Substantia nigra (tissue), 51 donors: ENCODE measurements at places on chromosomes 1 and 21.

GRCh38 chr21:30605968-30606367, 5.1 kb downstream of the KRTAP22-1 start:
- no peak for DNase-seq

- no peak for DNase-seq
These were observed 5.7 kb downstream of the GPR88 start for GRCh38 chr1:100543640-100544039.

DNA sequence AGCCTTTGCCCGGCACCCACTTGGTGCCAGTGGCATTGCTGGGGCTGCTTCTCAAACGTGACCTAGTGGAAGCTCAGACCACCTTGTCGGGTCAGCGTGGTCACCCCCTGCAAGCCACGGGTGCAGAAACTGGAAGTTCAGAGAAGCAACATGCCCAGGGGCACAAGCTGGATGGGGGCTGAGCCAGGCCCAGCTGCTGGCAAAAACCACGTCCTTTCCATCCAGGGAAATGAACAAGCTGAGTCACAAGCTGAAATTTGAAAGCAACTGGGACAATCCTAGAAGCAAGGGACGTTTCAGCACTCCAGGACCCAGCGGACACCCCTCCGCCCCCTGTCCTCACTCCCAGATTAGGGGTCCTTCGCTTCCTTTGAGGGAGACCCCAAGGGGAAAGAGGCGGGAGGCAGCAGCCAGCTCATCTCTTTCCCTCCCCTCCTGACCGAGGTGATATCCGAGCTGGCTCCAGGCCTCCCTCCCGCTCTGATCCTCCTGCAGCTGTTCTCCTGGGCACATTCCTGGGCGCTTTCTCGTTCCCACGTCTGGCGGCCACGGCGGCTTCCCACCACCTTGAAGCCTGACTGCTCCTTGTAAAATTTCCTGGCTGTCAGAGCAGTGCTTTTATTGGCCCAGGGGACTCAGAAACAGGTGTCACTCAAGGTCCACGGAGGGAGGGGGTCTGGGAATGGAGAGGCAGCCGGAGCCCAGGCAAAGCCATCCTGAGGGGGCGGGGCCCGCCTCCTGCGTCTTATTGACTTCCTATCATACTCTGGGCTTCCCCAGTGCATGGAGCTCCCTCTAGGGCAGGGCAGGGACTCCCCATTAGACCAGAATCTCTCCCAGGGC, 62.8 kb downstream of the PAX7 start:
- DNase-seq: no peak

- DNase-seq: no peak
These were observed 56.4 kb downstream of the ELK4 start for GRCh38 chr1:205575294-205575885.

DNA sequence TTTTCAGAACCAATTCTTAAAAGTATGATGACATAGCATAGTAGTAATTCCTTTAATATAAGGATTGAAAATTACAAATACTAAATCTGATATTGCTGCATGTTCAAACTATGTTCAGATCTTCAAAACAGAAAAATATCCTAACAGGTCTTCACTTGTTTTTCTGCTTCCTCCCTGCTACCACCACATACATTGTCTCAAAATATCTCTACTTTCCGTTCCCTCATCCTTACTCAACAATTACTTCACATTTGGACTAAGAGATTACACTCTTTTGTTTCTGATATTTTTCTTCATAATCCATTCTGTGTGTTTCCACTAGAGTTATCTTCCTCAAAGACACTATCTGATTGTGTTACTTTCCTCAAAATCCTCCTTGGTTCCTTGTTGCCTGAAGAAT, 125.1 kb downstream of the NEK7 start:
- DNase-seq: no peak

DNA sequence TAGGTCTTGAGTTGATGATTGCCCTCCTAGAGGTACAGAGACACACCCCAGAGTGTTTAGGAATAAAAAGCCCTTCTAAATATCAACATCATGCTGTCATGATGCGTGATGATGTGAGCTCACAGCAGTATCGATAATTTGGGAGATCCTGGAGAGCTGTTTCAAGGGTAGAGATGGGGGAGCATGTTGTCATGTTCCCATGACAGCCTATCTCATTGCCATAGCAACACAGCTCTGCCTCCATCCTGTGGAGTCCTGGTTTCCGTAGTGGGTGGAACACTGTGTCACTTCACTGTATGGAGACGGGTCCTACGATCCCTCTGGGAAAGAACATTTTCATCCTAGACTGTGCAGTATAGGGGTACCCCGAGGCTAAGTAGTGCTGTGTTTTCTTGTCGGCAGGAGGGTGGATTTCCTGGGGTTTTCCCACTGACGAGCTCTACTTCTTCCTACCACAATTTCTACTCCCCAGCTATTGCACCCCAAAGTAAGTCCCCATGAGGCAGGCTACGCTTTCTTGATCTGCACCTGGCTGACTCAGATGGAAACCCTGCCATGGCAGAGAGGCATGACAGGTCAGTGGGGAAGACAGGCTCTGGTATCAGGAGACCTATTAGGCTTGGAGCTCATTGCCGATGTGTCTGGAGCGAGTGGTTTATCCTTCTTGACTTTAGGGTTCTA, 7.2 kb downstream of the KISS1 start:
- no peak for DNase-seq

DNA sequence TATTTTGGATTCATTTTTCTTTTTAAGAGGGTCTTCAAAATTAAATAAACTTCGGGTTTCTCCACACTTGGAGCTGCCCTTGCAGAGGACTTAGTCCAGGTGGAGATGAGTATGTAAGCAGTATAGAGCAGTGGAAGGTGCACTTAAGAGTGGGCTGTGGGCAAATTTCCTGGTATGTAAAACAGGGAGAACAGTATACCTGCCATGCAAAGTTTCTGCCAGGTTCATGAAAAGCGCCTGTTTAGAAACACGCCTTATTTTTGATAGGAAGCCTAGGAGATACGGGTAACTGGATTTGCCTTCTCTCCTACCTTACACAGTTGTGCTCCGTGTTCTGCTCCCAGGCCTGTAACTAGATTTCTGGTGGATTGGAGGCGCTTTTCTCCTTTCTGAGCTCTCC, 1.2 kb downstream of the KDM4A start:
- DNase-seq: no peak

DNA sequence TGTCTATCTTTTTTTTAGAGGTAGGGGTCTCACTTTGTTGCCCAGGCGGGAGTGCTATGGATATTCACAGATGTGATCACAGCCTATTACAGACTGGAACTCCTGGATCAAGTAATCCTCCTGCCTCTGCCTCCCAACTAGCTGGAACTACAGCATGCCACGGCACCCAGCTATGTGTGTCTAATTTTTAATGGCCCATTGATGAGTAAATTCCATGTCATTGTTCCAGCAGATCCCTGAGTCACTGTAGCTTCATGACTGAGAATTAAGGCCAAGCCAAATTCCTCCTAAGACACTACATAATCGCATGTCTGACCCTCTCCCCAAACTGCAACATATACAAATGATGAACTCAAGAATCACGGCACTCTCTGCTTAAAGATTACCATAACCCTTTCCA, 84.2 kb upstream of the RGS2 start:
- no peak for DNase-seq

GRCh38 chr1:117582451-117582850, 23.4 kb upstream of the TENT5C start:
- no peak for DNase-seq
